ENCODE measurements at places on chromosomes 1 and 21. TPM values are rescaled to one million over a fixed set of nuclear protein-coding genes. Genes with fewer than 3 reads are reported as not detected.

TPTE gene
- total RNA-seq: 1.1 TPM

VSIG8 gene
- total RNA-seq: 0.43 TPM

APCS gene
- not detected for total RNA-seq

MROH7 gene
- total RNA-seq: not detected

SLC30A7 gene
- total RNA-seq: 72.9 TPM

FAM72C gene
- total RNA-seq: 4.2 TPM

UBXN10 gene
- total RNA-seq: not detected

SLC5A3 gene
- 25.4 TPM for total RNA-seq

P3H1 gene
- 173 TPM for total RNA-seq

KCNJ15 gene
- 6.0 TPM for total RNA-seq

KRTAP10-8 gene
- not detected for total RNA-seq

FMO3 gene
- total RNA-seq: not detected

ZYG11A gene
- 1.1 TPM for total RNA-seq

LRRC39 gene
- 0.57 TPM for total RNA-seq

HES5 gene
- not detected for total RNA-seq

SAMD11 gene
- total RNA-seq: 1.1 TPM

NIBAN1 gene
- total RNA-seq: 40.5 TPM

SPATA45 gene
- total RNA-seq: not detected

A3GALT2 gene
- total RNA-seq: not detected

TEDDM1 gene
- not detected for total RNA-seq

CLDN14 gene
- not detected for total RNA-seq

FAAH gene
- total RNA-seq: 0.72 TPM

SH3BP5L gene
- 29.3 TPM for total RNA-seq

NCAM2 gene
- 2.4 TPM for total RNA-seq

STUM gene
- not detected for total RNA-seq

BRINP3 gene
- not detected for total RNA-seq

PLOD1 gene
- total RNA-seq: 369 TPM

ATP6V1G3 gene
- total RNA-seq: not detected

S100A2 gene
- 2.1 TPM for total RNA-seq

OR2L13 gene
- total RNA-seq: not detected

SPRR1A gene
- not detected for total RNA-seq

SOAT1 gene
- total RNA-seq: 38.1 TPM

IL22RA1 gene
- total RNA-seq: under 0.01 TPM

GNAT2 gene
- total RNA-seq: not detected

LCE1C gene
- not detected for total RNA-seq

OR10R2 gene
- not detected for total RNA-seq

RAB42 gene
- 4.8 TPM for total RNA-seq

RPL11 gene
- 344 TPM for total RNA-seq

MYOG gene
- not detected for total RNA-seq

Measured in placental pericyte (primary cell).